Muscle of arm (tissue), 14 donors: ENCODE measurements at places on chromosomes 11 and 22. TPM values are rescaled to one million over a fixed set of nuclear protein-coding genes. Genes with fewer than 3 reads are reported as not detected.

SAA2 gene
- polyA plus RNA-seq, result 0.28 TPM

DNA sequence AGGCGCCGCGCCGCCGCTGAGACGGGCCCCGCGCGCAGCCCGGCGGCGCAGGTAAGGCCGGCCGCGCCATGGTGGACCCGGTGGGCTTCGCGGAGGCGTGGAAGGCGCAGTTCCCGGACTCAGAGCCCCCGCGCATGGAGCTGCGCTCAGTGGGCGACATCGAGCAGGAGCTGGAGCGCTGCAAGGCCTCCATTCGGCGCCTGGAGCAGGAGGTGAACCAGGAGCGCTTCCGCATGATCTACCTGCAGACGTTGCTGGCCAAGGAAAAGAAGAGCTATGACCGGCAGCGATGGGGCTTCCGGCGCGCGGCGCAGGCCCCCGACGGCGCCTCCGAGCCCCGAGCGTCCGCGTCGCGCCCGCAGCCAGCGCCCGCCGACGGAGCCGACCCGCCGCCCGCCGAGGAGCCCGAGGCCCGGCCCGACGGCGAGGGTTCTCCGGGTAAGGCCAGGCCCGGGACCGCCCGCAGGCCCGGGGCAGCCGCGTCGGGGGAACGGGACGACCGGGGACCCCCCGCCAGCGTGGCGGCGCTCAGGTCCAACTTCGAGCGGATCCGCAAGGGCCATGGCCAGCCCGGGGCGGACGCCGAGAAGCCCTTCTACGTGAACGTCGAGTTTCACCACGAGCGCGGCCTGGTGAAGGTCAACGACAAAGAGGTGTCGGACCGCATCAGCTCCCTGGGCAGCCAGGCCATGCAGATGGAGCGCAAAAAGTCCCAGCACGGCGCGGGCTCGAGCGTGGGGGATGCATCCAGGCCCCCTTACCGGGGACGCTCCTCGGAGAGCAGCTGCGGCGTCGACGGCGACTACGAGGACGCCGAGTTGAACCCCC is 798 bp downstream of the BCR start:
- DNase-seq, result no peak

PNPLA5 gene
- not detected for polyA plus RNA-seq

DNA sequence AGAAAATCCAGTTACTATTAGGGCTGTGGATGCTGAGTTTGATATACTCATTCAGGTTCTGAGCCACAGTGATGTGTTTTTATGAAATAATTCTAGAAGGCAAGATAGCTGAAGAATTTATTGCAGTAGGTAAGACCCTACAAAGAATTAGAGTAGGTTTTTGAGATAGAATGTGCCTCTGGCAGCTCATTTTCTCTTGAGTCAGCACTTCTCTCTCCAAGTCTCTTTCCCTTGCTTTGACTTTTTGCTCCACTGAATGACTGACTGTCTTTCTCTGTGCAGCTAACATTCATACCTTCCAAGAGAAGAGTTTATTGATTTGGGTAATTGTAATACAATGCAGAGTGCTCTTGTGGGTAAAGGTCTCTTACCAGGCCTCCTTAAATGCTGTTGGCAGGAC is 48.0 kb upstream of the C11orf87 start:
- DNase-seq, result no peak

CCDC90B gene
- polyA plus RNA-seq, result 95.2 TPM

DNA sequence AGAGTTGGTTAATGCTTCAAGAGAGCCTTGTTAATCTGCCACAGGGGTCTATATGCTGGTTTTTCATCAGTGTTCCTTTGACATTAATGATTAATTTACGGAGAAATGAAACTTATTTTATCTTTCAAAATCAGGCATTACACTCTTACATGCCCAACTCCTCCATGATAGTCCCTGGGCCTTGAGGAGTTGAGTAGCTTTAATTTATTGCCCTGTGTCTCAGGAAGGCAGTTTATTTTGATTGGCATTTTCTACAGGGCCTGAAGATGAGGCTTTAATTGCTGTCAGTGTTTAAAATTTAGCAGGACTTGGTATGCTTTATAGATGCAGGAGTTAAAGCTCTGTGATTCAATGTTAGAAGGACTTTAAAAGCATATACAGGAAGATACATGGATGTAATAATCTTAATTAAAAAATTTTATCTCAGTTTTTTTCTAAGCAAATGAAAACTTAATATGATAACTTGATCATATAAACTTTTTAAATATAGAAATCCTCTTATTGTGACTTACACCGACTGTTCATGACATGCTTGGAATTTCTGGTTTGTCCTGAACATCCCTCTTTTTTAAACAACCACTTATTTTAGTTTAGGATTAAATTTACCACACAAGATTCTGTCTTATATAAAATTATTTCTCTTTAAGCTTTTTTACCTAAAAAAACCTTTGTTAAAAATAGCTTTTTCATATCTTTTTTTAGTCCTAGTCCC is 12.2 kb downstream of the GLYAT start:
- DNase-seq, result no peak

DNA sequence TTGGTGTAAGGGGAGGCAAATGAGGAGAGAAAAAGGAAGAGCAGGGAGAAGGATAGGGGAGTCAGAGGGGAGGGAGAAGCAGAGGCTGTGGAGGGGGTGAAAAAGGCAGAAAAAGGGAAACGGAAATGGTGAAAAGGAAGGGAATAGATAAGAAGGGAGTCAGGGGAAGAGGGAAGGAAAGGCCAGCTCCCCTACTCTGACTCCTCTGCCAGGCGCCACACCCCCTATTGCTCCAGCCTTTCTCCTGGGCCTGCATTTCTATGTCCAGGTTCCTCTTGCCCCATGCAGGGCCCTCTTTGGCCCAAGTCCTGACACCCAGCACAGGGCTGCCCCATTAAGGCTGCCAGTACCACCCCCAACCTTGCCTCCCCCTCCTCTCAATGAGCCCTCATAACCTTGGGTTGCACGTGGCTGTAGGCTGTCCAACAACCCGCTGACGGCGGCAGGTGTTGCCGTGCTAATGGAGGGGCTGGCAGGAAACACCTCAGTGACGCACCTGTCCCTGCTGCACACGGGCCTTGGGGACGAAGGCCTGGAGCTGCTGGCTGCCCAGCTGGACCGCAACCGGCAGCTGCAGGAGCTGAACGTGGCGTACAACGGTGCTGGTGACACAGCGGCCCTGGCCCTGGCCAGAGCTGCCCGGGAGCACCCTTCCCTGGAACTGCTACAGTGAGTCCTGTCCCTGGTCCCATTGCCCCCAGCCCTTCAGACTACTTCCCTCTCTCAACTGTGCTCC is 3.4 kb upstream of the NHERF4 start:
- no peak for DNase-seq

TPST2 gene
- polyA plus RNA-seq, result 16.4 TPM

C11orf86 gene
- polyA plus RNA-seq, result not detected

DNA sequence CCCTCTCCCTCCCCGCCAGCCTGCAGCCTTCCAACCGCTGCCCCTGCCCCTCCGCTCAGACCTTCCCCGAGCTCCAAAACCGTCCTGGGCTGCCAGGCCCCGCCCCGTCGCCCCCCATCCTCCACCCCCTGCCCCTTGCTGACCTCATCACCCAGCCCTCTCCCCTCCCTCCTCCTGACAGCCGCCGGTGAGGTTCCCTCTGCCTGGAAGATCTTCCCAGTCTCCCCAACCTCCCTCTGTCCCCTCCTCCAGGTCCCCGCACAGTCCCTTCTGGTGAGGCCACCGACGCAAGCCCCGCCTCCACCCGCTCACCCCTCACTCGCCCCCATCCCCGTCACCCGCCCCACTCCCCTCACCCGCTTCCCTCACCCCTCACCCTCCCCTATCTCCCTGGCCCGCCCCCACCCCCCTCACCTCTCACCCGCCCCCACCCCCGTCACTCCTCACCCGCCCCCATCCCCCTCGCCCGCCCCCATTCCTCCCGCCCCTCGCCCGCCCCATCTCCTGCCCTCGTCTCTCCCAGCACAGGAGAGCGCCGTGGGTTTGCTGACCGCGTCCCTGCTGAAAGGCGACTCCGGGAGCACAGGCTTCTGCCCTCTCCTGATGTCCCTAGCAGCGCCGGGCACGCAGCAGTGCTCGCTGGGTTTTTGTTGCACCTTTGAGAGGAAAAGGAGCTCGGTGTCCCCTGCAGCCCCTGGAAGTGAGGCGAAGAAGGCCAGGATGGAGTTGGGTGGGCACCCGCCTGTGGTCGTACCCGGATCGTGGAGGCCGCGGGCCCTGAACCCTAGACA is 16.4 kb upstream of the UPK3A start:
- peak; percentile 40 for DNase-seq

HEPHL1 gene
- polyA plus RNA-seq, result not detected

GRCh38 chr11:46246521-46246920 is 30.9 kb upstream of the CREB3L1 start:
- DNase-seq, result peak; percentile 48

DNA sequence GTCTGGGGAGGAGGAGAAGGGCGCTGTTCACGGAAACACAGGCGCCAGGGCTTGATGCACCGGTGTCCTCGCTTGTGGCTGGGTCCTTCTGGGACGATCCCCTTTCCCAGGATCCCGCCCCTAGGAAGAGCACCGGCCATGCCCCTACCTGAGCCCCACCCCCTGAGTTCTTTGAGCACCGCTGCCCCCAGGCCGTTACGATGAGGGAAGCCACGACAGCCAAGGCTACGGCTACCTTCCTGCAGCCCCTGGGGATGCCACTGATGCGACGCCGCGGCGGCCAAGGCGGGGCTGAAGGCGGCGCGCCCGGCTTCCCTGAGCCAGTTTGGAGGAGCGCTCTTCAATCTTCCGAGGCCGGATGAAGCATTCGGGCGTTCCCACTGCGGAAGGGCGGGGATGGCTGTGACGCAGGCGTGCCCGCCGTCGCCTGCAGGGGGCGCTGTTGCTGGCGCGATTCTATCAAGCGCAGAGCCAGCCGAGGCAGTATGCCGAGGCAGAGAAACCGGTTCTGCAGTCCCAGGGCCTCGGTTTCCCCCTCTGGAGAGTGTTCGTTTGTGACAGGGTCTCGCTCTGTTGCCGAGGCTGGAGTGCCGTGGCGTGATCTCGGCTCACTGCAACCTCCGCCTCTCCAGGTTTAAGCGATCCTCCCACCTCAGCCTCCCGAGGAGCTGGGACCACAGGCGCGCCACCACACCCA is 9.7 kb upstream of the NEFH start:
- DNase-seq, result peak; percentile 37

EFCAB6 gene
- 1.1 TPM for polyA plus RNA-seq

DNA sequence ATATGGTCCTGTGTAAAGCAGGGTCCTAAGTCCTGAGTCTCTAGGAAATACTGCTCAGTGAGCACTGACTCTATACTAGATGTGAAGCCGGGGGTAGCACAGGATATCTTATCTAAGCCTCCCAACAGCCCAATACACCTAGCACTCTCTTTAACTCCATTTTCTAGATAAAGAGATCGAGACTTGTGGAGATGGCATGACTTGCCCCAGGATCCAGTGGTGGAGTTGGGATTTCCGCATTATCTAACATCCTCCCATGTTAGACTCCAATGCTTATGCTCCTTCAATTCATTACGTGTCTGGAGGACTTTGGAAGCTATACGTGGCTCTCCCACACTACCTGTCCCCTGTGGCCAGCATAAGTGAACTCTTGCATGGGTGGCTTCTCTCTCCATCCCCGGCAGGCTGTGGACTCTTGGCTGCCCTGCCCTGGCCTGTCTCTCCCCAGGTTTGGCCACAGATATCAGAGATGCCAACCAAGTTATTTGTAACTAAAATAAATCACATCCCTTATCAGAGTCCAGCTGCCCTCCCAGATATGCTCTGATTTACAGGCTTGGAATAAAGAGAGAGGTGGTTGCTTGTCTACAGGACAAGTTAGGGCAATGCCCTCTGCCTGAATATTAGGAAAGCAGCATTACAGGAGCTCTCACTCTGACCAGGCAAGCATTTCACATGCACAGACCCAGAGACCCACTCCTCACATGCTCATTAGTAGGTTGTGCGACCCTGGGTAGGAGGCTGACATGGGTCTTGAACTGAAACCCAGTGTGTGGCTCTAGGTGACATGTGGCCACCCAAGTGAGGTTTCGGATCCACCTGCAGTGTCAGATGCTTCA is 4.5 kb downstream of the CD44 start:
- DNase-seq, result no peak

CARS1 gene
- 21.0 TPM for polyA plus RNA-seq

DNA sequence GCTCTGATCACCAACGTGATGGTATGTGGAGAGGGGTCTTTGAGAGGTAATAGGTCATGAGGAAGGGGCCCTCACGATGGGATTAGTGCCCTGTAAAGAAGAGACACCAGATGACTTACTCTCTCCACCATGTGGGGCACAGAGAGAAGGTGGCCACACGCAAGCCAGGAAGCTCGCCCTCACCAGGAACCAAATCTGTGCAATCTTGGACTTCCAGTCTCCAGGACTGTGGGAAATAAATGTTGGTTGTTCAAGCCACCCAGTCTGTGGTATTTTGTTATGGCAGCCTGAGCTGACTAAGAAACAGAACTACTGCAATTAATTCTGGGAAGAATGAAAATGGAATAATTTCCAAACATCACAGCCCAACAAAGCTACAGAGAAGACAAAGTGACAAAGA is 117.5 kb downstream of the SNX19 start:
- no peak for DNase-seq

GRCh38 chr11:117146521-117146920 is 2.4 kb downstream of the PAFAH1B2 start:
- DNase-seq, result no peak

DNA sequence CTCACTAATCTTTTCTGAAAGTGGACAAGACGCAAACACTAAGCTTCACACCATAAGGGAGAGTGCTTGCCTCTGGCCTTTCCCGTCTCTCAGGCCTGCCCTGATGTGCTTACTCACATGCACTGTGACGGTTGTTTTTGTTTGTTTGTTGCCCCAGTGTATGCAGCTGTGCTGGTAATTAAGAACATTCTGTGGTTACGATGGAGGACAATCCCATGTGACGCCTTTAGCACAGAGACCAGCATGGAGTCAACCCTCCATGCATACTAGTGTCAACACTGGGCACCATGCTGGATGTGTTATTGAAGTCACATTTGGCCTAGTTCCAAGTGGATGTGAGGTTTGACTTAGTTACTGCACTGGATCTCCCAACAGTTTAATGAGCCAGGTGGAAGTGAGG is 27.8 kb upstream of the CDON start:
- DNase-seq, result no peak

DNAJC4 gene
- 50.6 TPM for polyA plus RNA-seq

- DNase-seq, result no peak
Observed at GRCh38 chr11:64044730-64045393, 9.1 kb downstream of the FLRT1 start.

APOL2 gene
- 23.3 TPM for polyA plus RNA-seq

XKR3 gene
- polyA plus RNA-seq, result not detected

DNA sequence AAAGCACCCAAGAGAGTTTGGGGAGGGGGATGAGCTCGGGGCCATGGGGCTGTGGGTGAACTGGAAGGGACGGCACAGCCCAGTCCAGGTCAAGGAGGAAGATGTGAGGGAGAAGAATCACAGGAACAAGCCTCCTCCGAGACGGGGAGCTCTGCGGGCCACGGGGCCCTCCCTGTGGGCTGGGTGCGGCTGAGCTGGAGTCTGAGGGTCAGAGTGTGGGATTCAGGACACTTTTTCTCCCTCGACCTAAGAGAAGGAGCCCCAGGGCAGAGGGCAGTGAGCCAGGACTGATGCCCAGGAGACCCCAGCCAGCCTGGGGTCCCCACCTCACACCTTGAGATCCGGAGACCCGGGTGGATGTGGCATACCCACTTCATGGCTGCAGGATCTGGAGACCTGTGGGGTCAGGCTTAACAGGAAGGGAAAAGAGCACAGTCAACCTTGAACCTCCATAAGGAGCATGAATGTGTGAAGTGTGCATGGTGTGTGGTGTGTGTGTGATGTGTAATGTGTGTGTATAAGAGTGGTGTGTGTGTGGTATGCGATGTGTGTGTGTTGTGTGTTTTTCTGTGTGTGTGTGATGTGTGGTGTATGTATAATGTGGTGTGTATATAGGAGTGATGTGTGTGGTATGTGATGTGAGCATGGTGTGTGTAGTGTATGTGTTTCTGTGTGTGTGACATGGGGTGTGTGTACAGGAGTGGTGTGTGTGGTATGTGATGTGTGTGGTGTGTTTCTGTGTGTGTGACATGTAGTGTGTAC is 504.6 kb downstream of the BRD1 start:
- DNase-seq, result no peak
